Stimulated activated CD4-positive, alpha-beta T cell treated with anti-CD3 and anti-CD28 coated beads, TNF-alpha, amount 100 ng/mL, for 24 hours (primary cell): ENCODE measurements at places on chromosomes 6 and 20.

DNA sequence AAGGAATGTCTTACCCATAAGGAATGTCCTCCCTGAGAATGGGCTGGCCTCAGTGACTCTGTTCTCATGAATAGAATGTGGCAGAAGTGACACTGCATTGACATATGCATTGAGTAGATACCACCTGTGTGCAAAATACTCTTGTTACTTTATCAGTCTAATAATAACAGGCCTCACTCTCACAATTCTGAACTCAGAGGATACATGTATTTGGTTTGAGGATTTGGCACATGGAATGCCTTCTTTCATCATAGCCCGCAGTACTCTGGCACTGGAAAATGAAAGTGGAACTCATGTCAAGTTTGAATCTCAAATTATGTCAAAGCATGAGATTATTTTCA is 52.9 kb upstream of the PLCB4 start:
- no peak for DNase-seq

DNA sequence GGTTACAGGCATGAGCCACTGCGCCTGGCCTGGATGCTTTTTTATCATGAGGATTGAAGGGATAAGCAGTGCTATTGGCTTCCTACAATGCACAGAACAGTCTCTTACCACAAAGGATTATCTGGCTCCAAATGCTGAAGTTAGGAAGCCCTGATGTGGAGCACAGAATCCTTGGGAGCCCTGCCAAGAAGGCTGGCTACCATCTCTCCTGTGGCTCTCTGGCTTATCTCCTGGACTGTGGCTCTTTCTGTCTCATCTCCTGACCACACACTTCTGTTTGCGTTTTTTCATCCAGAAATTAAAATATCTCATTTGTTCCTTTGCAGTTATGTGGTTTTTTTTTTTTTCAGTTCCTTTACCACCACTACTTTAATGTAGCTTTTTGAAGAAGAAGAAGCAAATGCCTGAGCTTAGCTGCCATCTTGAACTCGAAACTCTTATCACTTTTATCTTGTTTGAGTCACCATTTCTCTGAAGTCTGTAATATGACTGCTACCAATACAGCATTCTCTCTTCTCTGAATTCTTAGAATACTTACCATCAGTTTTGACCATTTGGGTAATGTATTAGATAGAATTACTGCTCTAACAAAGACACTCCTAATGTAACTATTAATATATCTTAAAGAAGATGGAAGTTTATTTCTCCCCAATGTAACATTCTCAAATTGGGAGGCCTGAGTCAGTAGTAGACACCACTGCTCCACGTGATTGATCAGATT is 1044.7 kb downstream of the KIF16B start:
- no peak for DNase-seq

- DNase-seq, result no peak
These were observed 47.4 kb upstream of the SAMD3 start for GRCh38 chr6:130269969-130270635.

DNA sequence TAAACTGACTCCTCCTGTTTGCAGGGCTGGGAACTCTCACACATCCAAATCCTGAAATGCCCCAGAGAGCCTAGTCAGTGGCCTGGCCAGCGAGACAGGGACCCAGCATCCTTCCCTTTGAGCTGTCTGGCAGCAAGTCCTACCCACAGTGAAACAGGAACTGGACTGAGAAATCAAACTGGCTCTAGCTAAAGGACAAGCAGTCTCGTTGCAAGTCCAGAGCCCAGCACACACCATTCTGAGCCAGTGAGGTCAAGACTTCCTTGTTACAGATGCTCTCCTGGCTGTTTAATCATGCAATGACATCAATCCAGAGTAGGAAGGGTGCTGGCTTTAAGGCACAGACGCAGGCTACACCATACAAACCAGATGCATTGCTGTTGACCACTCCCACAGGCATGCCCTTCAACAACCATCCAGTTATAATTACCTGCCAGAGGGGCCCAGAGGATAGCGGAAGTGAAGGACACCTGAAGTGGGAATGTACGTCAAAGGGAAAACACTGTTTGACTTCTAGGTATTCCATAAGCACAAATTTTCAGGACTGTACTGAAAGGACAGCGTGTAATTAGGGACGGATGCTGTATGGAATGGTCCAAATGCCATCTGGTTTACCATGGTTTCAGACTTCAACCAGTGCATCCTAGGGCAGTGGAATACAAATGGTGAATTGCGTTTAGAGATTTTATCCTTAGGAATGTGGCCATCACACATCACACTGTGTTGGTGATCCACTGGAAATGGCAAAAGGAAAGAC is 114.4 kb downstream of the SLC23A2 start:
- DNase-seq, result no peak

- no peak for DNase-seq
These were observed 87.8 kb downstream of the L3MBTL3 start for GRCh38 chr6:130105996-130106704.

DNA sequence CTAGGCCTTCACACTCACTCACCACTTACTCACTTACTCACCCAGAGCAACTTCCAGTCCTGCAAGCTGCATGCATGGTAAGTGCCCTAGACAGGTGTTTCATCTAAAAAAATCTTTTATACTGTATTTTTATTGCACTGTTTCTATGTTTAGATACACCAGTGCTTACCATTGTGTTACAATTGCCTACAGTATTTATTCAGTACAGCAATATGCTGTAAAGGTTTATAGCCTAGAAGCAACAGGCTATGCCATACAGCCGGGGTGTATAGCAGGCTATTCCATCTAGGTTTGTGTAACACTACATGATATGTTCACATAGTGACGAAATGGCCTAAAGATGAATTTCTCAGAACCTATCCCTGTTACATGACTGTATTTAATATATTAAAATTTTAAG is 37.1 kb upstream of the KCNK5 start:
- DNase-seq, result no peak

DNA sequence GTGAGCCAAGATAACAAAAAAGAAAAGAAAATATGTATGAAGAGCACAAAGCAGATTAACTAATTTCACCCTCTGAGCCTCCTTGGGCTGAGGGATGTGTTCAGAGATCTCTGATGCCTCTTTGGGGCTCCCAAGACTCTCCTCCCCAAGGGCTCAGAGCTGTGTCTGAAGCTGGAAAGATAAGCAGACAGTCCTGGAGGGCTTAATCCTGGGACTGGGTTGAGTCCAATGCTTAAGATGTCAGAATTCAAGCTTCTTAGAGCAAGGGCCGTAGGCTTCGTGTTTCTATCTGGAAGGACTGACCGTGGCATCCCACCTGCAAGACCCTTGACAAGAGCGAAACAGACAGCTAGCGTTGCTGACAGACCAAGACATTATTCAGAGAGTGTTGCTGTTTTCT is 229.0 kb downstream of the ZMYND8 start:
- DNase-seq, result no peak

- no peak for DNase-seq
These were observed 40.5 kb downstream of the DSE start for GRCh38 chr6:116411284-116411623.

GRCh38 chr6:42374018-42374669 is 77.6 kb downstream of the TRERF1 start:
- DNase-seq, result no peak

GRCh38 chr6:39407446-39407993 is 85.0 kb upstream of the KCNK16 start:
- no peak for DNase-seq

DNA sequence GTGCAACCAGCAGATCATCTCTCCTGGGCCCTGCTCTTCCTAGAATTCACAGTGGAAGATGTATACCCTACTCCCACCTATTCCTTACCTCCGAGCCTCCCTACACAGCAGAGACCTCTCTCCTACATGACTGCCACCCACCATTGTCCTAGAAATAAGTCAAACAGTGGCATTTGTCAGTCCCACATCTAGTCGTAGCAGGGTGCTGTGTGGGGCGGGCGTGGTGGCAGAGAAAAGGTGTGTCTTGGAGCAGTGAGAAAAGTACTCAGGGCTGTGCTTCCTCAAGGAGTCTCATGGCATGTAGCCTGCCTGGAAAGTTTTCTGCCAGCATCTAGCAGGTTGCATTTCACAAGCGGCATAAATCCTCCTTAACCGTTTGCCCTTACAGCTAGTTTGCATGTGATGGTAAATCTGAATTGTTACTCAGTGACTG is 59.4 kb upstream of the PTGIS start:
- no peak for DNase-seq

- DNase-seq, result no peak
These were observed 138.3 kb upstream of the TSHZ2 start for GRCh38 chr20:52833901-52834300.

GRCh38 chr20:49919009-49919408 is 3.7 kb upstream of the SPATA2 start:
- no peak for DNase-seq
